Activated CD4-positive, CD25-positive, alpha-beta regulatory T cell treated with anti-CD3 and anti-CD28 coated beads, Interleukin-2, amount 50 U/mL, for 72 hours (primary cell): ENCODE measurements at places on chromosomes 7 and 10.

DNA sequence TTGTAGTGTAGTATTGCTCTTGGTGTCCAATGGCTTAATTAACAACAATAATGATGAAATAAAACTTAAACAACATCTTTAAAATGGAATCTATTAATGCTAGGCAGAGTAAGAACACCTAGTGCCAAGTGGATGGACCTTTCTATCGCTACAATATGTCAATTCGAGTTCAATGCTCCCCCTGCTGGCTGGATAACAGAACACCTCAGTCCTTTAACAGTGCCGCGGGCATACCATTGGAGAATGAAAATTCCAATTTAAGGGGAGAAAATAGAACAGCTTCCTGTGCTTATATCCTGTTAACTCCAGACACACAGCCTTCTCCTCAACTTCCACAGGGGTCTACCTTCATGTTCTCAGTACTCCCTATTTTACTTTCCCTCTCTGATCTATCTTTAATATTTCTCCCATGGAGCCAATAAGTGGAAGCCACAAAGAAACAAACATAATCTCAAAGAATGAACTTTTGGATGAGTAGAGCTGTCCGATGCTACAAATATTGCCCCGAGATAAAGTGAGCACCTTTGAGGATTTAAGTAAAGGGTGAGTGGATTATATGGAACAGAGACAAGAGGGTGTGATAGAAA lies 41.4 kb downstream of the COL1A2 start:
- DNase-seq: peak; percentile 39

DNA sequence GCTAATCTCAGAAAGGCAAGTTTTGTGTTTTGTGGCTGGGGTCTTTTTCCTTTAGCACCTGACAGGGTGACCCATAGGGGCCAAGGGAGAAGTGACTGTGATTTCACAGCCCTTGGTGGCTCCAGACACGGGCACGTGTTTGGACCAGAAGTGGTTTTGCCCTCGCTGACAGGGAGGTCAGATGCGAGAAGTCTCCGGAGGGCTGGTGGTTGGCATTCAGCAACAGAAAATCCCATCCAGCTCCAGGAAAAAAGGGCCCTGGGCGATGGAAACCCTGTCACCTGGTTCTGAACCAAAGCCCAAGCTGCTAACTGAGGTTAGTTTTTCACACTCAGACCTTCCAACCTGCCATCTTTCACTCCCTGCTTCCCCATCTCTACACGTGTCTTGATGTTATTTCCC lies 272.9 kb downstream of the TRIL start:
- DNase-seq: no peak

DNA sequence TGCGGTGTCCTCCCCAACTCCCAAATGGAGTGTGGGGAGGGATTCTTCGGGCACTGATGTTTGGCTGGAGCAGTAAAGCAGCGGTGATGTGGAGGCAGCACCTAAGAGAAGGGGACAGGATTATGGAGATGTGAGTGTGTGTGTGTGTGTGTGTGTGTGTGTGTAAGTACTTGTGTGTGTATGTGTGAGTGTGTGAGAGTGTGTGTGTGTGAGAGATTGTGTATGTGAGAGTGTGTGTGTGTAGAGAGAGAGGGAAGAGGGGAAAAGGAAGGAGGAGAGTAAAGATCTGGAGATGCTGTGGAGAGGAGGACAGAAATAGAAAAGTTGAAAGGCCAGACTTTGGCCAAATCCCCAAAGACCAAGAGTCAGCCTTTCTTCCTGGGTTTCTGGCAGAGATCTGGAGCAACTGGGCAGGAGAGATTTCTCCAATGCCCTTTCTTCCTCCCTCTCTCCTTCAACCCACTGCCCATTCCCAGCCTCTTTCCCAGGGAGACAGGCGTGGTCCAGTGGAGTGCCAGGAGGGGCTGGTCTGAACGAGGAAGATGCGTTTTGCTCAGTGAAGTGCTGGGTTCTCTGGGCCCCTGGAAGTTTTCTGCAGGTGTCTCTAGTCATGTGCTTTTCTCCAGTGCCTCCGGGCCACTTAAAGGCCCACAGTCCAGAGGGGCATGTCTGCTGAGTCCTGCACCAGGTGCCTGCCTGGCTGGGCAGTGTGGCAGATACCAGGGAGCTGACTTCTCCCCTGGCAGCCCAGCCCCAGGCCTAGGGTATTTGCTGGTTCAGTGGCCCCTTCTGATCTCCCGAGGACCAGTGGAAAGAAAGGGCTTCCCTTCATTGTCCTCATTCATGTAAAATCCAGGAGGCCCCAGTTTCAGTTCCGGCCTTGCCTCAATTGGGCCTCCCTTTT lies 60.5 kb downstream of the HK1 start:
- no peak for DNase-seq

GRCh38 chr10:125144693-125145623 lies 15.4 kb downstream of the CTBP2 start:
- no peak for DNase-seq

- DNase-seq: no peak
These were observed 100.2 kb downstream of the COL13A1 start for GRCh38 chr10:69901628-69902505.

DNA sequence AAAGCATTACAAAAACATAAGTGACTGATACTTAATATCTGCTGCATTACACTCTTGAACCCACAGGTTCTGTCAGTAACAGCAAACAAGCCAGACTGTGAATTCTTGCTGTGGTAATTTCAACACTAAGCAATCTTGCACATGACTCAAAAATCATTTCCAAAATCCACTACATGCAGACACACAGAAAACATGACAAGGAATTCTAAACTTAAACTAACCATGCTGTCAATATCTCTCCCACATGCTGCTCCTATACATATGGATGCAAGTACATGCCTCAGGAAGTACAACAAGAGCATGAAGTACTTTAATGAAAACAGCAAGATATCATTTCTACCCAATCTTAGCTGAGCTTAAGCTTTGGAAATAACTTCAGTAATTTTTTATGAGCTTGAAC lies 890.2 kb upstream of the KCND2 start:
- no peak for DNase-seq

DNA sequence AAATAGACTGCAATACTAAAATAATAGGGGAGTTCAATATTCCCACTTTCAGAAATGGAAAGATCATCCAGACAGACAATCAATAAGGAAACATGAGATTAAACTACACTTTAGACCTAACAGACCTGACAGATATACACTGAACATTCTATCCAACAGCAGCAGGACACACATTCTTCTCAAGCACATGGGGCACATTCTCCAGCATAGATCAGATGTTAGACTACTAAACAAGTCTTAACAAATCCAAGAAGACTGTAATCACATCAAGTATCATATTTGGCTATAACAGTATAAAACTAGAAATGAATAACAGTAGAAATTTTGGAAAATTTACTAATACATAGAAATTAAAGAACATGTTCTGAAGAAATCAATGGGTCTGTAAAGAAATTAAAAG lies 458.9 kb upstream of the ANKRD30A start:
- DNase-seq: no peak

DNA sequence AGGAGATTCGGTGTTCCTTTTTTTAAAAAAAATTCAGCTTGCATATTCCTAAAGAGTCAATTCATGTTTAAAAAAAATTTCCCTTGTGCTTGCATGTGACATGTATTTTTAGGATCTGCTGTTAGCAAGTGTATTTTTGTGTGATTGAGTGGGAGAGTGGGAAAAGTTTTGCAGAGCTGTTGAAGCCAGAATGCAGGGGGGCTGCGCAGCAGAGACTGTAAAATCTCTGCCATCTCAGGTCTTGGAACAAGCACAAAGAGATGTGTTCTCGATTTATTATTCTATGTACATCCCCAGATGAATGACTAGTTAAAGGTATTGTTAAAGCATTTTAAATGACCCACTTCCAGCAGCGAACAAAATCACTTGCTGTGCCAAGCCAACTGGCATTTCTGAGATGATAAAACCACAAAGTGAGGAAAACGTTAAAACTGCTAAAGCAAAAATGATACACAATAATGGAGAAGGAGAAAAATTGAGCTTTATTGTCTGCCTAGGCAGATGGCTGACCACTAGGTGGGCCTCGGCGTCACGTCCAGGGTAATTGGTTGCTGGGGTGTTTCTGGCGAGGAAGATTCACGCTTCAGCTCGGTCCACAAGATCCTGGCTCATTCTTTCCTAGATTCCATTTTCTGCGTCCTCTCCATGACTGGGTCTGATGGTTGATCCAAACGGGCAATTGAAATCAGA lies 67.0 kb upstream of the ATRNL1 start:
- DNase-seq: no peak

GRCh38 chr7:44259547-44260457 lies 59.0 kb downstream of the YKT6 start:
- DNase-seq: no peak

- peak; percentile 34 for DNase-seq
These were observed 626 bp downstream of the PRPF18 start for GRCh38 chr10:13587391-13587790.

GRCh38 chr7:19295376-19295775 lies 150.2 kb upstream of the FERD3L start:
- DNase-seq: no peak

DNA sequence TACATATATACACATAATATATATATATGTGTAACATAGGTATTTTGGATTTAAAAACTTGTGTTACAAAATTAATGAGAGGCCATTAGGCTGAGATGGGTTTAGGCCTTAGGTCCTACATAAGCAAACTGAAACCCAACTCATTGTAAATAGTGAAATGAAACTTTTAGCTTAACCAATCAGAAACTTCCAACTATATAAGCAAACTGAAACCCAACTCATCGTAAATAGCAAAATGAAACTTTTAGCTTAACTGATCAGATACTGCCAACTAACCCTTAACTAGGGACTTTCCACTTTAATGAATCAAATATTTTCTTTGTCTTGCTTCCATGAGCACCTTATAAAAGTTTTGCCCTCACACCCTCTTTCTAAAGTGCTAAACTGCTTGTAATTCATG lies 17.3 kb upstream of the SAMD9L start:
- no peak for DNase-seq

GRCh38 chr10:32077896-32078485 lies 21.8 kb upstream of the KIF5B start:
- no peak for DNase-seq

DNA sequence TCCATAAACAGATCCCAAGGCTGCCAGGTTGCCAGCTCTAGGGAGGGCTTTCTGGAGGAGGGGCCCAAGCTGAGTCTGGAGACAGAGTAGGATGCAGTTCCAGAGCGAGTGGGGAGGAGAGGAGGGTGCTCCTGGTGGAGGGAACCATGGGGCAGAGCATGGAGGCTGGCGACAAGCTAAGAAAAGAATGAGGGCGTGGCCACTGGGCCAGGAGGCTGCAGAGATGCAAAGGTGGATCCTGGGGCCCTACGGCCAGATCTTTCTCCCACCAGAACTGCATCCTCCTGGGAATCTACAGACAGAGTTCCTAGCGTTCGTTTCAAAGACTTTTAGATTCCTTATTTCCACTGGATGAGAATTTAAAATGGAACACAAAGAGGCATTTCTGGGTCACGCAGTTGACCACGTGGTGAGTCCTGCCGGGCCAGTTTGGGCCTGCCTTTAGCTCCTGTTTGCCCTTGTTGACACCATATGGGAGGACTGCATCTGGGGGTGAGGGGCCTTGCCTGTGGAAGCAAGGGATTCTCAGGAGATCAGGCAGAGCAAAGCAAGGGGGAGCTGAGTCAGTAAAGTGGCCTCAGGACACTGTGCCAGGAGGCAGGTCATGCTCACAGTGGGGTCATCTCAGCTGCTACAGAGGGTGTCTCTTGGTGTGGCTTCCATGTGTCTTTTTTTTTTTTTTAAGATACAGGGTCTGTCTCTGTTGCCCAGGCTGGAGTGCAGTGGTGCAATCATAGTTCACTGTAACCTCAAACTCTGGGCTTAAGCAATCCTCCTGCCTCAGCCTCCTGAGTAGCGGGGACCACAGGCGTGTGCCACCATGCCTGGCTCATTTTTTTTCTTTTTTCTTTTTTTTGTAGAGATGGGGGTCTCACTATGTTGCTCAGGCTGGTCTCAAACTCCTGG lies 137.8 kb downstream of the SH3PXD2A start:
- no peak for DNase-seq

DNA sequence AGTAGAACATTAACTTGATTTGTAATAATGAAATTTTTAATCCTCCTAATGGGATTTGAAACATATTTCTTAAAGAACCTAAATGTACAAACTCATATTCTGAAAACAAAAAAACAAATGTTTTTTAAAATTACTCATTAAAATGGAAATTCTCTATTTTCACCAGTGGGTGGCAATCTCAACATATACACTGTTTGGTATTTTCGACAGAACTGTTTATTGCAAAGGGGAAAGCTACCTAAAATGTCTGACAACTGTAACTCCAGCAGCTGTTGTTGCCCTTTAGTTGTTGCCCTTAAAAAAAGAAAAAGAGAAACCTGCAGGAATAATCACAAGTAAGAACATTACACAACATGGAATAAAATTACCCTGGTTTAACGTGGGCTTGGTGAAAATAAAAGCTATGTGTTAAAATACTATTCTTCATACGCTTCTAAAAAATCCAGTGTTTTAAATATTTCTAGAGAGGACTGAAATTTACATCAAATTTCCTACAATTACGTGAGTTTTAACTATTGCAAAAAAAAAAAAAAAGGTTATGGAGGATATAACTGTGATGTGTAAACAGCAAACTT lies 54.5 kb downstream of the COL1A2 start:
- no peak for DNase-seq

DNA sequence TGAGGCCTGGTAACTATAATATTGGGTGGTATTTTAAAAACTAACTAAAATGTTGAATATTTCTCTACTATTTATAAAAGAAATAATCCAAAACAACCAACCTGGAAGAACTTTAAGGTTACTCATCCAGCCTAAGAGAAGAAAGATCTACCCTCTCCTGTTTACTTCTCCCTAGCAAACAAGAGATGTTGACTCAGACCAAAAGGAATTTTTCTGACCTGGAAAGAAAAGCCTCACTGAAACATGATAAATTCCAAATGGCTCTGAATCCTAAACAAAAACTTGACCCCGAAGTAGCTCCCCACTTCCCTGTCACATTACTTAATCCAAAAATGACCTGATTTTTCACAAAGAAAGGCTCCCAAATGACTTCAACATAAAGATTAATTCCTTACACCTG lies 101.2 kb downstream of the PARD3 start:
- DNase-seq: no peak

DNA sequence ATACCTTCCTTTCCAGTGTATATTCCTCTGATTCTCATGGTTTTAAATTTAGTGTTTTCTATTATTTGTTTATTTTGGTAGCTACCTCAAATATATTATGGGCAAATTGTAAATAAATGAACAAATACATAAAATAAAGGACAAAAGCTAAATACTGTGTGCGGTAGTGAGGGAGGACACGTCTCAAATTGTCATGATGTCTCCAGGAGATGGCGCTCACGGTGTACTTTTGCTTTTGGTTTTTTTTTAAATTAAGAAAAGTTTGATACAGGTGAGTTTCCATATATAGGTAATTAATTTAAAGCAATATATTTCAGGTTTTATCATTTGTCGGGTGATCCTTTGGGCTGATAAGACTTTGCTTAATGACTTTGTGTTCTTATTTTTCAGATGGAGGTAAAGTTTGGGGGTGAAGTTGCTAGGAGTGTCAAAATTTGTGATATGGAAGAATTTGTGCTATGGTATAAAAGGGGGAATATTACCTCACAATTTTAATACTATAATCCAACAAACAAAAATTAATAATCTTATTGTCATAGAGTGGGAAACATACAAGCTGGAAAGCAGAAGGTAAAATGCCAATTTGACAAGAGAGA lies 68.4 kb upstream of the TMEM229A start:
- no peak for DNase-seq
